ENCODE measurements at places on chromosomes 7 and 10. TPM values are rescaled to one million over a fixed set of nuclear protein-coding genes. Genes with fewer than 3 reads are reported as not detected.

SEMA4G gene
- 0.83 TPM for total RNA-seq

PLEKHS1 gene
- total RNA-seq, result 4.9 TPM

RBP4 gene
- 0.57 TPM for total RNA-seq

- no peak overlapping the region for H3K4me3 ChIP-seq
- no peaks in the 10 kb centered on the region for H3K36me3 ChIP-seq
- no peak overlapping the region for H3K27ac ChIP-seq
- H3K27me3 ChIP-seq, result no peaks in the 10 kb centered on the region
- DNase-seq, result no peak
Observed at GRCh38 chr10:111110771-111111170, 33.9 kb downstream of the ADRA2A start.

Data from PC-9 (cell line).